ENCODE measurements at places on chromosomes 4 and X. TPM values are rescaled to one million over a fixed set of nuclear protein-coding genes. Genes with fewer than 3 reads are reported as not detected.

Gene SHROOM4
- 21.8 TPM for total RNA-seq

Gene SEL1L3
- total RNA-seq: 60.3 TPM

- H3K27ac ChIP-seq: no peak overlapping the region
- H3K36me3 ChIP-seq: no peaks in the 10 kb centered on the region
- H3K4me3 ChIP-seq: no peak overlapping the region
- no peaks in the 10 kb centered on the region for H3K27me3 ChIP-seq
- H3K4me1 ChIP-seq: no peaks in the 10 kb centered on the region
Observed at GRCh38 chr4:29948858-29949257, 771.3 kb upstream of the PCDH7 start.

Gene SUPT20HL2
- not detected for total RNA-seq

GRCh38 chr4:145937971-145938611 is 532 bp downstream of the ZNF827 start:
- DNase-seq: peak; percentile 83
- H3K36me3 ChIP-seq: no peaks in the 10 kb centered on the region
- no peaks in the 10 kb centered on the region for H3K27me3 ChIP-seq

- no peak for DNase-seq
- no peaks in the 10 kb centered on the region for H3K36me3 ChIP-seq
- H3K27me3 ChIP-seq: no peaks in the 10 kb centered on the region
- no peaks in the 10 kb centered on the region for H3K4me1 ChIP-seq
- H3K27ac ChIP-seq: no peak overlapping the region
- no peak overlapping the region for H3K4me3 ChIP-seq
Observed at GRCh38 chr4:140311257-140311835, 62.1 kb upstream of the SCOC start.

Gene SSX4B
- total RNA-seq: not detected

- no peak overlapping the region for H3K4me3 ChIP-seq
- no peak for DNase-seq
- H3K27ac ChIP-seq: no peak overlapping the region
- H3K4me1 ChIP-seq: no peaks in the 10 kb centered on the region
Observed at GRCh38 chr4:33107814-33108213, 2387.6 kb downstream of the PCDH7 start.

Measured in kidney (tissue), 22 donors.